Heart right ventricle (tissue), 16 donors: ENCODE measurements at places on chromosomes 16 and 17.

DNA sequence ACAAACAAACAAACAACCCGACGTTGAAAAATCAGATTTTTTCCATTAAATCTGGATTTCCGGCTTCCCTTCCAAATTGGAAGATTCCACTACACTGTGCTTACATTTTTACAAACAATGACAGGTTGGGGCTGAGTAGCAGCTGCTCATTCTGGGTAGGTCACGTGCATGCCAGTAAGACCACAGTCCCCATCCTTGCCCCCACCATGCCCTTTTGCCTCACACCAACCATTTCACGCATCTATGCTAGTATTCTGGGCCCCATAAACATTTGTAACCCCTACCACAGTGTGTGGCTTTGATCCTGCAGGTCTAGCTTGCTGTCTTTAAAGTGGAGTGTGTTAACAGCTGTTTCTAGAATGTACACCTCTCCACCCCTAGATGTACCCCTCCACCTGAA lies 366.1 kb downstream of the XYLT1 start:
- DNase-seq = no peak

GRCh38 chr17:14959106-14959648 lies 305.9 kb downstream of the PMP22 start:
- no peak for DNase-seq

- no peak for DNase-seq
Measured at GRCh38 chr17:48623583-48623982, 2.6 kb downstream of the HOXB9 start.

DNA sequence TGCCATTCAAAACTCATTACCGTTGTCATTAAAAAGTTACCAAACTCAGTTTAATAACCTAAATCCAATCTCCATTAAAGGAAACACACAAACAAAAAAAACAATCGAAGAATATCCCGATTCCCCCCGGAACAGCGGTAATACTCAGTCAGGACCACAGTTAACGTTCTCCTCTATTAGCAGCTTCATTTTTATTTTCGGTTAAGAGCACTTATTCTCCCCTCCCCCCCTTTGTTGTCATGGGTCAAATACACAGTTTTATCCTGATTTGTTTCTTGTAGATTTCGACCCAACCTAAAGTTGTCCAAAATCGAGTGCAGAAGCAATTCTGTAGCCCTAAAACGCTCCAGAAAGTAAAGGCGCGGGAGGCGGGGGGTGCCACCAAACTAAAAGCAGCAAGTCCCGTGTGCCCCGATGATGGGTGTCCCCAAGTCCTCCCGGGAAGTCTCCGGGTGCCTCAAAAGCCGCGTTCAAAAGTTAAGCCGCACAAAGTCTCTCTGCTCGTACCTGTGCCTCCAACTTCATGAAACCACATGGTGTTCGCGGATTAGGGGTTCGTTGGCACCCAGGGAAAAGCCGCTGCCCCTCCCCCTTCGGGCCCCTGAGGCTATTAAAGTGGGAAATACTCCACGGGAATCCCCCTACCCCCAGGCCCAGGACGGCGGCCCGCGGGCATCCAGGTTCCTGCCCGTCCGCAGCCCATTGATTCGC lies 996 bp downstream of the SUMO2 start:
- peak; percentile 14 for DNase-seq

DNA sequence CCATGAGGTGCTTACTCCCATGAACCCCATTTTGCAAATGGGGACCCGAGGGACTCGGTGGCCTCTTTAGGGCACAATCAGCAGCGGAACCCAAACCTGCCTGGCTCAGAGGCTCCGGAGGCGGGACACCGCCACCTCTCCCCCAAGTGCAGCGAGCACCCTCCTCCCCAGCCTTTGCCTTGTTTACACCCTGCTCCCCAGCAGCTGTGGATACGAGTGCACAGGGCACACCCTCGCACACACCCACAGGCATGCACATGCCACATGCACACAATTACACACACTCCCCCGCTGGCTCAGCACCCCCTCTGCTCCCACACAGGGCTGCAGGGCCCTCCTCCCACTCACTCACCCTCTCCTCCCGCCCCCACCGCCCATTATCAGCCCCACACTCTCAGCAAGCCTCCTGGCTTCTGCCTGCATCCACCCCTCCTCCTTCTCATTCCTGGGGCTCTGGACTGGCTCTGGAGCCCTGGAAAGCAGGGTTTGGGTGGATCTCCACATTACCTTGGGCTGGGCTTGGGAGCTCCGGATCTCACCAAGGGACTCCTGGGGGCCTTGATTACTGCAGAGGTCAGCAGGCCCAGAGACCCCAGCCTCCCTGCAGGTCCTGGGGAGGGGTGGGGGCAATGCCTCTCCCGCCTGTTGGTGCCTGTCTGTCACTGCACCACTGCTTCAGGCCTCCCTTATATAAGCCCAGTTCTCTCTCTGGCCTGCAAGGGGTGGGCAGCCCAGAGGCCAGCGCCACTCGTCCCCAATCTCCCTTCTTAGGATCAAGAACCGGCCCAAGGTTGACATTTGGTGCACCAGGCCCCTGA lies 6.4 kb downstream of the PDK2 start:
- DNase-seq = peak; percentile 49

GRCh38 chr16:25750488-25751216 lies 58.9 kb downstream of the HS3ST4 start:
- DNase-seq = no peak

GRCh38 chr16:30533748-30534367 lies 800 bp downstream of the ZNF747 start:
- no peak for DNase-seq

DNA sequence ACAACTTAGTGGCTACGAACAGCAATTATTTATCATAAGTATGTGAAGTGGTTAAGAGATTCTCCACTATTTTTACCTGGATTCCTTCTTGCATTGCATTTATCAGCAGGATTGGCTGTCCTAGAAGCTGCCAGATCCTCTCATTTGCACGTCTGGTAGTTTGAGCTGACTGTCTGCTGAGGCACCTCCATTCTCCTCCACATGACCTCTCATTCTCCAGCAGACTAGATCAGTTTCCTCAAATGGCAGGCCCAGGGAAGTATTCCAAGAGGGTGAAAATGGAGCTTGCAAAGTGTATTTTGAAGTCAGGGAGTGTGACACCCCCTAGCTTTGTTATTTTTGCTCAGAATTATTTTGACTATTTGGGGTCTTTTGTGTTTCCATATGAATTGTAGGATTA lies 870.1 kb downstream of the CDH11 start:
- peak; percentile 9 for DNase-seq

- no peak for DNase-seq
Measured at GRCh38 chr16:57956270-57956808, 14.6 kb downstream of the CNGB1 start.

GRCh38 chr17:39605492-39606433 lies 2.0 kb downstream of the NEUROD2 start:
- DNase-seq = no peak
